ENCODE measurements at places on chromosomes 6 and 20.
A peak's percentile ranks its signal among the peaks of the same experiment; 100 is the strongest.

GRCh38 chr6:31308050-31308844 lies 36.4 kb upstream of the HLA-C start:
- peak; percentile 87 for DNase-seq

- DNase-seq = no peak
These were observed 26.5 kb downstream of the LCA5 start for GRCh38 chr6:79510707-79511106.

GRCh38 chr20:17936286-17936760 lies 32.3 kb downstream of the SNX5 start:
- no peak for DNase-seq

GRCh38 chr20:5821627-5822215 lies 71.5 kb downstream of the SHLD1 start:
- no peak for DNase-seq

GRCh38 chr20:18299364-18299763 lies 11.0 kb downstream of the ZNF133 start:
- no peak for DNase-seq

GRCh38 chr6:100657678-100658330 lies 193.1 kb upstream of the SIM1 start:
- DNase-seq = peak; percentile 69

GRCh38 chr6:116596815-116597214 lies 19.5 kb upstream of the RSPH4A start:
- no peak for DNase-seq

DNA sequence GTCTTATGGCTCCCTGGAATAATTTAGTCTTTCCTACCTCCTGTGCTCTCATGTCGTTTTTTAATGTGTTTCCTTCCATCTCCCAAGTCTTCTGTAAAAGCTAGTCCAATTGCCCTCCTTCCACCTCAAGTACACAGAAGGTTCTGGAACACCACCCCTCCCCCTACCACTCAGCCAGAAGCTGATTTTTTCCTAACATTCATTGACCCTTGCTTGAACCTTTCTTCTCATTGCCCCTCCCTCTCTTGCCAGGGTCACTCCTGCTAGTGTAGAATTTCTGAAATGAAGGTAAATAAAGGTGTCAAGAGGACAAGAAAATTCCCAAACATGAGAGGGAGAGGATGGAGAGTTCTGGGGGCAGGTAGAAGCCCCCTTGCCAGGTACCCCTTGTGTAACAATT lies 38.6 kb downstream of the PLEKHG1 start:
- DNase-seq = no peak

DNA sequence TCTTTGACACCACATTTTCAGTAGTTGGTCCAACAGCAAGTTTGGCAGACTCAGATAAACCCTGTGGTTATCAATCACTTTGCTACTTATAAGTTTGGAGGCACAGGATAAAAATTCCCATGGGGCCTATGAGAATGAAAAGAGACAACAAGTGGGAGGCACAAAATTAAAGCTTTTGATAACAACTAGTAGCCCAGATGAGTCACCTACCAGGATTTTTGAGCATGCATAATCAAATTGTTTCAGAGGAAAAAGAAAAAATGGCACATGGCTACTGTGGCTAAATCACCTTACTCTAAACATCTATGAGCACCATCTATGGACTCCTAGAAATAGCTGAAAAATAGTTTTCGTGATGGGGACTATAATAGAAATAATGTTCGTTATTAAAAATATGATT lies 40.8 kb upstream of the BMP5 start:
- DNase-seq = no peak

DNA sequence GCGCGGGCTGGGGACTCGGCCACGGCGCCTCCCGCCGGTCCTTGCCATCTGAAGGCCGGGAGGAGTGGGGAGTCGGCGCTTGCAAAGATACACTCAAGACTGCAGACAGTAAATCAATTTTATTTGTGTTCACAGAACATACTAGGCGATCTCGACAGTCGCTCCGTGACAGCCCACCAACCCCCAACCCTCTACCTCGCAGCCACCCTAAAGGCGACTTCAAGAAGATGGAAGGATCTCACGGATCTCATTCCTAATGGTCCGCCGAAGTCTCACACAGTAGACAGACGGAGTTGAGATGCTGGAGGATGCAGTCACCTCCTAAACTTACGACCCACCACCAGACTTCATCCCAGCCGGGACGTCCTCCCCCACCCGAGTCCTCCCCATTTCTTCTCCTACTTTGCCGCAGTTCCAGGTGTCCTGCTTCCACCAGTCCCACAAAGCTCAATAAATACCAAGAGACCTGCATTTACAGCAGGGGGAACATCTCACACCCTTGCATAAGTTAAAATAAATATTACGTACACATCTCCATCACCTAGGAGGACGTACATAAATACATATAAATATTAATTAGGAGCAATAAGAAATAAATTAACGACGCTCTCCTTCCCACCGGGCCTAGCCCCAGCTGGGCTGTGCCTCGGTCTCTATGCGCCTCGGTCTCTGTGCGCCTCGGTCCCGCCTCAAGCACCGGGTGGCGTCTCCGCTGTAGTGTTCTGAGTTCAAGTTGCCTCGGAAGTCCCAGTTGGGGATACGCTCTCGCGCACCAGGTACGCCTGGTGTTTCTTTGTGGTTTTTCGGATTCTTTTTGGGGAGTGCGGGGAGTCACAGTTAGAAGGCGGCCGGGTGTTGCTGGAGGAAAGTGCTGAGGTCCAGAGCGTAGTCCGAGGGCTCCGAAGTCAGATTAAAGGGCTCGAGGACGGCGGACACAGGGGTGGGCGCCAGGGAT lies 889 bp upstream of the FLOT1 start:
- no peak for DNase-seq

GRCh38 chr6:27501187-27501586 lies 28.3 kb upstream of the ZNF184 start:
- no peak for DNase-seq

Data from NCI-H146 (cell line).